ENCODE measurements at places on chromosomes 3 and 15.

DNA sequence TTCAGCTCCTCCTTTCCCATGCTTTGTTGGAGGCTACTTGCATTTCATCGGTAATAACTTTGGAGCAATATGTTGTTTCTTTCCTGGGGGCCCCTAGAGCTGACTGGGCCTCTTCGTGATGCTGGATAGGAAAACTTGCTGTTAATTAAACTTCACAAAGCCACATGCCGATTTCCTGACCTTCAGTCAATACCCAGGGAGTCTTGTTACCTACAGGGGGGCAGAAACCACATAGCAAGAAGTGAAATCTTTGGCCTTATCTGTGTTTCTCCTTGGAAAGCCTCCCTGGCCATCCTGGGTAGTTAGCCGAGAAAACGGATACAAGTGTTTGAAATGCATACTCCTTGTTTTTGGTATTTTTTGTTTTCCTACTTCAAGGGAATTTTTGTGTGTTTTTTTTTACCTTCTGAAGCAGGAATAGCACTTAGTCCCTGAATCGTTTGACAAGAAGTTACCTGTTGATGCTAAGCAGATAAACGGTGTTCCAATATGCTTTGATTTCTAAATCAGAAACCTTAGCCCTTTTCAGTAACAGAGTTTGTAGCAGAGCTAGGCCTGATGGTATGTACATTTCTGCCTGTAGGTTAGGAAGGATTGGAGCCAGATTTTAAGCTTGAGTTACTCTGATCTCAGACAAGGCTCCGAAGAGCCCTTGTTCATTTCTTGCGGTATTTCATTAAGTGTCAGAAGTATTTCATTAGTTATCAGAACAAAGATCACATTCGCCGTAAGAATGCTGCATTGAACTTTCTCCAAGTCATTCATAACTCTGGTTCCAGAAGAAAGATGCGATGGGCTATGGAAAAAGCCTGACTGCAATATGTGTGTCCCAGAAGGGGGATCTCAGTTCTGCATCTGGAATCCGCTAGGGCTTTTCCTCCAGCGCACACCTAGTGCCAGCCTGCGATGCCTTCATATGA, 111.5 kb downstream of the THSD4 start:
- DNase-seq, result no peak

- no peak for DNase-seq
Measured at GRCh38 chr3:133445108-133445507, 45.3 kb downstream of the BFSP2 start.

DNA sequence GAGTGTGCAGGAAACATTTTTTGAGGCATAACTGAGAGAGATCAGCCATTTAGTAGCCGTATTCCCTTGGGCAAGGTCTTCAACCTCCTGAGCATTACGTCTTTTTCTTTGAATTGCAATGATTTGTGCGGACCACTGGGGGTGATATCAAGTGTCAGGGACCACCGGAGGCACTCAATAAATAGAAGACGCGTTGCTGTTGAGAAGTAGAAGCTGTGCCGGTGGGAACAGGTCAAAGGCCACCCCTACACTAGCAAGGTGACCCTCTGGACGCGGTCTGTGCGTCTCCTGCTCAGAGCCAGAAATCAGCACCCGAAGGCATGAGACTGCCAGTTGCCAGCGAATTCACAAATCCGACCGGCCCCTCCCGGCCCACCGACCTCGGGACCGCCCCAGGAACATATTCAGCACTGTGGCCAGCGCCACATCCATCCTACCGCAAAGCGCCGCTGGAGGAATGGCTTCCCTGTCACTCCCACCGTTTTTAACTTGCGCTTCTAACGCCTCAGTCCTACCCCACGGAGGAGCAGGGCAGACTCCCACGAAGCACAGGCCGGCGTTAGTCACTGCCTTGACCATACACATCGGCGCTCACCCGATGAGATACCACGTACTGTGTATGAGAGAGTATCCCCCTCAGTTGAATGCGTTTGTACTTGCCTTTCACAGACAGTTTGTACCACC, 1.4 kb upstream of the GHSR start:
- peak; percentile 52 for DNase-seq

GRCh38 chr15:63895194-63895593, 61.4 kb upstream of the HERC1 start:
- DNase-seq, result no peak

All from mesenchymal stem cell (in vitro differentiated cells and primary cell).